Erythroblast (primary cell): ENCODE measurements at places on chromosomes 12 and 14.

DNA sequence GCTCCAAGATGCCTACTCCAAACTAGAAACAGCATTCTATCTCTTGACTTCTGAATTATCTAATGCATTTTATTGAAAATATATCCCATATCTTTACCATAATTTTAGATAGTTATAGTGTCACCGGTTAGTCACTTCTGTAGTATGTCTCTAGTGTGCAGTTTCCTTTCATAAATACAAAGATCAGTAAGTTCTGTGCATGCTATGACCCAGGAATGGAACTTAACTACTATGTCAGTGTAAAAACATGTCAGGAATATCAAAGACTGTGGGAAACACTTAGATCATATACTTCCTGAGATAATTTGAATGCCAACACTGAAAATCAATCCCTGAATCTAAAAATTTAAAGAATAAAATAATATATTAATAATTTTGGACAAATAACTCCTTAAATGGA is 237.6 kb downstream of the ATXN7L3B start:
- DNase-seq = no peak

DNA sequence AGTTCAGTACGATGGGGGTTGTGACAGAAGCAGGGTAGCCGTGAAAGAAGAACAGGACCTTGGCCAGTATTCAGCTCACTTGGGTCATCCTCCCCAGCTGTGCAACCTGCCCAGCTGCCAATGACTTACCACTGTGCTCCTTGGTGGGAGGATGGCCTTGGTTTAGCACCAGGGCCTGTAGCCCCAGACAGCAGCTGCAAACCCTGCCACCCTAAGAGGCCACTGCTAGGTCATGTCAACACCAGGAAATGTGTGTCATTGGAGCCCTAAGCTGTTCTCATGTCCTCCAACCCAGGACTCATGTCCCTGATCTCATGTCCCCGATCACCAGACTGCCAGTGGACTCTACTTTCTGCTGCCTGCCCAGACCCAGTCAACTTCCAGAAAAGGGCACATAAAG is 3.0 kb upstream of the CRACR2A start:
- no peak for DNase-seq

- no peak for DNase-seq
Measured at GRCh38 chr14:34055157-34055950, 104.5 kb upstream of the EGLN3 start.

GRCh38 chr12:59517522-59517921 is 78.3 kb upstream of the SLC16A7 start:
- no peak for DNase-seq

DNA sequence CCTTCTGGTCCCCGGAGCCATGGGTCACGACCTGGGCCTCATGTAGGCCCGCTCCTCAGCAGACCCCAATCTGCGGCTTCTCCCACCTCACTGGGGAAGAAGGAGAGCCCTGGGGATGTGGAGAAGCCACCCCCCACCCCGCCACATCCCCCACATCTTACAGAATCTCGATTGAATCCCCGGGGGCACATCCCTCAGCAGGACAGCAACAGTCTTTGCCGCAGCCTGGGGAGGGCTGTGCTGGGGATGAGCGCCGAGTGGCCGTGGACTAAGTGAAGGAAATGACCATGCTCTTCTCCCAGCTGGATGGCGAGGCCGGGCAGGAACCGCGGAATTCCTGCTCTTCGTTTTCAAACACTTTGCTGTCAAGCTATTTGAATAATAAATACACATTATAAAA is 169.0 kb upstream of the RTL1 start:
- DNase-seq = no peak

DNA sequence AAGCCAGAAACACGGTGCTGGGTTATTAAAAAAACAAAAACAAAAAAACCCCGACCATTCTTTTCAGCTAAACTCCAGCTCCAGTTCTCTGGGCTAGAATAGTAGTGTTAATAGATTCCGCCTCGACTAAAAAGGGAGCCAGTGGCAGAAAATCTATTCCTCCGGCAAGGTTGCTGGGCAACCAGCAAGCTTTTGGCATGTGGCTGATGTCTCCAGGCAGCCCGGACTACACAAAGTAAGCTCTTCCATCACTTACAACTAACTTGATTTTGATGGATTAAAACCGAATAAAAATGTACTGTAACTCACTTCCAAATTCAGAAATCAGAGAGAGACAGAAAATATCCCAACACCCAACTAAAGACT is 126.4 kb upstream of the FOXN3 start:
- no peak for DNase-seq

GRCh38 chr12:65838330-65838976 is 14.2 kb downstream of the HMGA2 start:
- DNase-seq = no peak

- no peak for DNase-seq
Measured at GRCh38 chr14:92800525-92800924, 6.4 kb downstream of the GOLGA5 start.

DNA sequence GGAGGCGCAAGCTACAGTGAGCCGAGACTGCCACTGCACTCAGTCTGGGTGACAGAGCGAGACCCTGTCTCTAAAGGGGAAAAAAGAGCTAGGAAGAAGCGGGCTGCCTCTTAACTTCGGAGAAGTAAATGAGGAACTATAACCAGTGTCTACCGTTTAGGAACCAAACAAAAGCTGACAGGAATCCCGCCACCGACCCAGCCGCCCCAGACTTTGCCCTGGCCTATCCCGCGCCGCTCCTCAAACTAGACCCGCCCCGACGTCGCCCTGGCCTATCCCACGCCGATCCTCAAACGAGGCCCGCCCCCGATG is 568 bp upstream of the SIVA1 start:
- DNase-seq = no peak

DNA sequence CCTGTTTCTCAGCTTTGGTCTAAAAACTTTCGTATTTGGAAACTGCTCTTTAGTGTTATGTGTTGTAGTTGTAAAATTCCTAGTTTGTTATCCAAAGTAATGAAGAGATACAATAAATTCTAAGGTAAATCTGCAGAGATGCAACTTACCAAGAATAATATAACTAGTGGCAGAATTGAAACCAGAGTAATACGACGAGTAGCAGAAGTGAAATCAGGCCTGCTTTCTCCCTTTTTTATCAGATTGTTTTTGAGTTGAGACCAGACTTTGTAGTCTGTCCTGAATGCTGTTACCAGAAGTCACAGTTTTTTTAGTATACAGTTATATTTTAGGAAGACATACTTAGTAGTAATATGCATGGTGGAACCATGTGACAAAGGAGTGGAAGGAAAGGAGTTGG is 12.5 kb downstream of the PAPOLA start:
- no peak for DNase-seq

GRCh38 chr14:88348546-88348945 is 25.5 kb upstream of the KCNK10 start:
- no peak for DNase-seq

GRCh38 chr12:475286-475685 is 15.5 kb downstream of the B4GALNT3 start:
- no peak for DNase-seq

GRCh38 chr14:101028971-101029667 is 125.6 kb upstream of the RTL1 start:
- DNase-seq = no peak

GRCh38 chr14:75064205-75064567 is 362 bp upstream of the ACYP1 start:
- DNase-seq = no peak

GRCh38 chr12:47100160-47100559 is 20.4 kb upstream of the AMIGO2 start:
- DNase-seq = no peak

- no peak for DNase-seq
Measured at GRCh38 chr12:129903092-129903945, 506 bp downstream of the TMEM132D start.

GRCh38 chr14:79742142-79742541 is 469.2 kb downstream of the DIO2 start:
- no peak for DNase-seq

DNA sequence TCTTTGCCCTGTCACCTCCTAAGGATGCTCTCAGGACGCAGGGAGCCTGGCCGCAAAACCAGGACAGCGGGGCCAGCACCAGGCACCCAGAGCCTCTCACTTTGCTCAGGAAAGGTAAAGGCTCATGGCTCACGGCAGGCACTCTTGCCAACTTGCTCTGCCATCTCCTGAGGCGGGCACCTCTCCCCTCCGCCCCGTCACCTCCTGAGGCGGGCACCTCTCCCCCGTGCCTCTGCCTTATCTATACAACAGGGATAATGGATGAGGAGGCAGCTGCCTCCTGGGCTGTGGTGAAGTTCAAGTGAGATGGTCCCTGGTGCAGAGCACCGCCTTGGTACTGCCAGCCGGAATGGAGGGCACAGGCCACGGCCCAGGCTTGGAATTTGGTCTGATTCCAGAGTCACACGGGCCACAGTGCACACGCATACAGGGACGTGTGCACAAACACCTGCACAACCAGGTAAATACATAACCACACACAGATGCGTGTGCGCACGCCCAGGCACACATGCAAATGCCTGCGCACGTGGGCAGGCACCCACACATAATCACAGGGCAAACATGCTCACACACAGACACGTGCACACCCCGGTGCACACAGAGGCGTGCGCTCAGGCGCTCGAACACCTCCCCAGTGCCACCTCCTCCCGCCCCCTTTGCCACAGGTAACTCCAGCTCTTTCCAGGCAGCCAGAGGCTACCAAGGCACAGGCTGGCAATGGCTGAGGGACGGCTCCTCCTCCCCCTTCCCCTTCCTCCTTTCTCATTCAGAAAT is 11.6 kb downstream of the DEGS2 start:
- DNase-seq = no peak

- DNase-seq = no peak
Measured at GRCh38 chr14:98916476-98916875, 355.5 kb downstream of the BCL11B start.

- no peak for DNase-seq
Measured at GRCh38 chr12:59404109-59404650, 191.6 kb upstream of the SLC16A7 start.

- no peak for DNase-seq
Measured at GRCh38 chr12:106082216-106083175, 56.3 kb downstream of the NUAK1 start.

GRCh38 chr12:120065472-120065871 is 51.1 kb downstream of the RAB35 start:
- DNase-seq = no peak

GRCh38 chr14:30445011-30445793 is 113.8 kb upstream of the G2E3 start:
- DNase-seq = no peak

DNA sequence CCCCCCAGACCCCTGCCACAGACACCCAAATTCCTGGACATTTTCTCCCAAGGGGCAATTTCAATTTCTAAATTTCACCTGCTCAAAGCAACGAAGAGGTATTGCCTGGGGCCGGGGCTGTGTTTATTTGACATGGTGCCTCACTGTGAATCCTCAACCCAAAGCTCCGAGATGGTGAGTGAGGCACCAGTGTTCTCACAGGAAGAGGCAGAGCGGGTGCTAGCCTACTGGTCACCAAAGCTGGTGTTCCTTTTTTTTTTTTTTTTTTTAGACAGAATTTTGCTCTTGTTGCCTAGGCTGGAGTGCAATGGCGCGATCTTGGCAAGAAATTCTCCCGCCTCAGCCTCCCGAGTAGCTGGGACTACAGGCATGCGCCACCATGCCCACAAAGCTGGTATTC is 14.8 kb upstream of the SH2B3 start:
- no peak for DNase-seq

DNA sequence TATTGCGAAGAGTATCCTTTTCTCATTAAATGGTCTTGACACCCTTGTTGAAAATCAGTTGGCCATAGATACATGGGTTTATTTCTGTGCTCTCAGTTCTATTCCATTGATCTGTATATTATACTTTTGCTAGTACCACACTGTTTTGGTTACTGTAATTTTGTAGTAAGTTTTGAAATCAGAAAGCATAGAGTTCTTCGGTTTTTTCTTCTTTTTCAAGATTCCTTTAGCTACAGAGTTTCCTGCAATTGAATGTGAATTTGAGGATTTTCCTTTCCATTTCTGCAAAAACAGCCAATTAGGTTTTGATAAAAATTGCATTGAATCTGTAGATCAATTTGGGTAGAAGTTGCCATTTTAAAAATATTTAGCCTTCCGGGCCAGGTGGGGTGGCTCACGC is 60.2 kb downstream of the ARHGAP5 start:
- DNase-seq = no peak

GRCh38 chr12:47202176-47202575 is 122.4 kb upstream of the AMIGO2 start:
- DNase-seq = no peak

GRCh38 chr12:47832263-47832933 is 12.7 kb upstream of the HDAC7 start:
- DNase-seq = no peak

DNA sequence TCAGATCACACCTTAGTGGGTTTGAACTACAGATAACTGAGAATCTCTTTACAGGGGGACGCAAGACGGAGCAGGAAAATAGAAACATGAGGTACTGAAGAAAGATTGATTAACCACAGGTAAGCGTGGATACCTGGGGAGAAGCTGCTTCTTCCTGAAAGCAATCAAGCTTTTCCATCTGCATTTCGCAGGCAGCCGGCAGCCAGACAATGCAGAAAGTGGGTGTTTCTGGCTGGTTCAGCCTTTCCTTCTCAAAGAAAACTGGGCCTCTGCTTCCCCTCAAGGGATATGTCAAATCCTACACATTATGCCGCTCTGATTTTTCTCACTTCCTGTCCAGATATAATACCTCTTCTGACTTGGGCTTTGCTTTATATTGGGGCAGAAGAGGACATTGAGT is 39.1 kb upstream of the PPFIA2 start:
- no peak for DNase-seq

DNA sequence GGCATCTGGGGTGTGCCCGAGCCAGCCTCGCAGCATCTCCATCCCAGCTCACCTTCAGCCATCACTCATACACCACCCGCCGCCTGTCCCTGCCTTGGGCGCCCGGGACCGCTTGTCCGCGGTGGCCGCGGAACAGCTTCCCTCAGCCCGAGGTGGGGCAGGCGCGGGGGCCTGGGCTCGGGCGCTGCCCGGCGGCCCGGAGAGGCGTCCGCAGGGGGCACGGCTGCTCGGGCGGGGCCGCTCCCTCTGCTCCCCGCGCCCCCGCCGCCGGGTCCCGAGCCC is 430 bp downstream of the SLC41A2 start:
- DNase-seq = peak; percentile 37

DNA sequence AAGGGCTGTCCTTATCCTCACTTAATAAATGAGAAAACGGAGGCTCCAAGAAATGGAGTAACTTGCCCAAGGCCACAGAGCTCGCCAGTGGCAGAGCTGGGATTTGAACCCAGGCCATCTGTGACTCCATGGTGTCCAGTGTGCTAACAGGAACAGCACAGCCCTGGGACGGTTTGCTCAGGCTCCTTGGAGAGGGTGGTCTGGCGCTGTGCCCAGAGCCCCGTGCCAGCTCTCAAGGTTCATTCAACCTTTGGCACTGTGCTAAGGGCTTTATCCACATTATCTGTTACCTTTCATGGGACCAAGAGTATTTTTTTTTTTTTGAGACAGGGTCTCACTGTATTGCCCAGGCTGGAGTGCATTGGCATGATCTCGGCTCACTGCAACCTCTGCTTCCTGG is 8.1 kb downstream of the DAO start:
- no peak for DNase-seq
